ENCODE measurements at places on chromosomes 3 and 15. TPM values are rescaled to one million over a fixed set of nuclear protein-coding genes. Genes with fewer than 3 reads are reported as not detected.

Gene PRSS50
- total RNA-seq = not detected

DNA sequence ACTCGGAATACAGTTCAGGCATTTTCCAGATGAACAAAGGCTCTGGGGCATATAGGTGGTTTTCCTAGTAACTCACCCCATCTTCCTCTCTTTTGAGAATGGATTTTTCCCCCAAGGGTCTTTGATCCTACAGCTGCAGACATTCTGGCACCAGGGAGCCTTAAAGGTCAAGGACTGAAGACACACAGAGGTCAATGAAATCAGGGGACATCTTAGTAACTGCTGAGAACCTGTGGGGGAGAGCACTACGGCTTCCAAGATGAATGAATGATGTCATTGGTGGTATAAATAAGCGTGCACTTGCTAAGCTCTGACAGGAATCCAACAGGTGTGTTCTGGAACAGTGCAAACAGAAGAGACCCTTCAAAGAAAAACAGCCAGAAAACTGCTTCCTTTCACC lies 36.3 kb downstream of the TMEM212 start:
- H3K4me3 ChIP-seq = no peak overlapping the region
- no peaks in the 10 kb centered on the region for H3K36me3 ChIP-seq
- H3K4me1 ChIP-seq = no peaks in the 10 kb centered on the region

GRCh38 chr3:158313338-158313927 lies 203.5 kb downstream of the RSRC1 start:
- no peaks in the 10 kb centered on the region for H3K27me3 ChIP-seq
- no peaks in the 10 kb centered on the region for H3K36me3 ChIP-seq

Gene HESX1
- total RNA-seq = 0.85 TPM

DNA sequence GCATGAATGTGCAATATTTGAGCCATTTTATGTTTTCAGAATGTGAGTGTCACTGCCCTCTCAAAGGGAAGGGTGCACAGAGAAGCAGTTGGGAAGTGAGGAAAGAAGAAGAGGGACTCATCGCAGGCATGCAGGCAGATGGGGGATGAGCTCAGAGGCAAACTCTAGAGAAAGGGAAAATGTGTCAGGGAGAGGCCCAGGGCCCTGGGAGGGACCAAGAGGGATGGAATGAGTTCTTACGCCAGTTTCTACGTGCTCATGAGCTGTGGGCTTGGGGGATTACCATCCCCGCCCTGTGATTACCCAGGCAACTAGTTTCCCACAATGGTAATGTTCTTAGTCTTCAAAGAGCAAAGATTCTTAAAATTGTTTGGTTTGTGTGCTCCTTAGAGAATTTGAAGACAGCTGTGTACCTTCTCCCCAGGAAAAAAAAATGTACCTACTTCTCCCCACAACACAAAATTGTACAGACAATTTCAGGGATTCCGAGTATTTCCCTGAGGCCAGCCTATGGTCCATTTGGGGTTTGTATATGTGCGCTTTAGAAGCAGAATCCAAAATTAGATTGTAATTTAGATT lies 17.8 kb downstream of the GCSAM start:
- no peak overlapping the region for H3K4me3 ChIP-seq
- H3K36me3 ChIP-seq = no peaks in the 10 kb centered on the region
- H3K4me1 ChIP-seq = no peaks in the 10 kb centered on the region
- no peak overlapping the region for H3K27ac ChIP-seq
- H3K27me3 ChIP-seq = no peaks in the 10 kb centered on the region
- DNase-seq = no peak

Gene ISL2
- not detected for total RNA-seq

DNA sequence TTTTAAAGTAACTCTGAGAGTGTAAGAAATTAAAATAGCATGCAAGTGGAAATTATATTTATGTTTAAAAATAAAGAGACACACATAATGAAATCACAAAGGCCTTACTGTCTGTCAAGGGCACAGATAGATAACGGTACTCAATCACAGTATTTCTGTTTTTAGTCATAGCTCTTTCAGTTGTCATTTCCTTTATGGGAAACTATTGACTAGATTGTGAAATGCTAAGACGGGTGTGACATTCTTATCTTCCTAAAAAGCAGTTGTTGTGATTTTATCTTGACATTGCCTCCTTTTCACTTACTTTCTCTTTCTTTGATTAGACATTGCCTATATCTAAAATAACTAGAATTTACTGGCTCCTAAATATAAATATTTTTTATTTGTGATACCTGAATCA lies 100.1 kb upstream of the PLSCR5 start:
- no peak overlapping the region for H3K4me3 ChIP-seq
- no peaks in the 10 kb centered on the region for H3K27me3 ChIP-seq

GRCh38 chr3:187736418-187736871 lies 8.8 kb downstream of the BCL6 start:
- H3K27me3 ChIP-seq = no peaks in the 10 kb centered on the region
- H3K27ac ChIP-seq = peak overlapping the region; percentile 95
- peaks cover 52% of the 10 kb centered on the region for H3K4me1 ChIP-seq
- DNase-seq = peak; percentile 85
- peak overlapping the region; percentile 82 for H3K4me3 ChIP-seq
- H3K36me3 ChIP-seq = no peaks in the 10 kb centered on the region

- peaks cover 23% of the 10 kb centered on the region for H3K4me1 ChIP-seq
- H3K27me3 ChIP-seq = no peaks in the 10 kb centered on the region
- DNase-seq = peak; percentile 41
- H3K36me3 ChIP-seq = no peaks in the 10 kb centered on the region
Observed at GRCh38 chr15:74438721-74439316, 5.1 kb upstream of the SEMA7A start.

Gene KNSTRN
- 22.0 TPM for total RNA-seq

- peaks cover 16% of the 10 kb centered on the region for H3K4me1 ChIP-seq
- DNase-seq = no peak
- no peaks in the 10 kb centered on the region for H3K27me3 ChIP-seq
- H3K36me3 ChIP-seq = peaks cover 91% of the 10 kb centered on the region
- peak overlapping the region; percentile 55 for H3K27ac ChIP-seq
Observed at GRCh38 chr3:12830785-12831156, 10.6 kb downstream of the RPL32 start.

DNA sequence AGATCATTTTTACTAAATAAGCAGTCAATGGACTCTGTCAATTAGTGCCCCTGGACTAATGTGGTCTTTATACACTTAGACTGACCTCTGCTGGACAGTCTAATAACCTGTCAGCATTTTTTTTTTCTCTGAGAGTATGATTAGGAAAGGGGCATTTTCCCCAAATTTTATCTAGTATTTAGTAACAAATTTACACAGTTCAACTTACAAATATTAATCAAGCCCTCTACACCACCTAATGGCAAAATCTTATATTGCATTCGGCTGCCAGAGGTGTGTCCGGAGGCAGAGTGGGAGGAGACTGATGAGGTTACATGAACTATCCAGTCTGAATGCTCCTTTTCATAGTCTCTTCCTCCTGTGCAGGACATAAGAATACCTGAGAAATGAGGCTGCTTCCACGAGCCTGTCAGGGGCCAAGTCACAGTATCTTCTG lies 36.0 kb upstream of the COLQ start:
- H3K4me3 ChIP-seq = no peak overlapping the region
- H3K27me3 ChIP-seq = no peaks in the 10 kb centered on the region
- H3K27ac ChIP-seq = no peak overlapping the region
- no peaks in the 10 kb centered on the region for H3K36me3 ChIP-seq
- DNase-seq = peak; percentile 40

Gene FANCD2
- 0.58 TPM for total RNA-seq

GRCh38 chr15:32091505-32092380 lies 61.4 kb downstream of the CHRNA7 start:
- H3K4me1 ChIP-seq = no peaks in the 10 kb centered on the region
- no peaks in the 10 kb centered on the region for H3K36me3 ChIP-seq
- no peaks in the 10 kb centered on the region for H3K27me3 ChIP-seq

Gene SMCO1
- total RNA-seq = 2.2 TPM

- peaks cover 8% of the 10 kb centered on the region for H3K4me1 ChIP-seq
- no peak overlapping the region for H3K4me3 ChIP-seq
- H3K36me3 ChIP-seq = no peaks in the 10 kb centered on the region
- no peak overlapping the region for H3K27ac ChIP-seq
- no peaks in the 10 kb centered on the region for H3K27me3 ChIP-seq
Observed at GRCh38 chr15:40313531-40314398, 6.0 kb upstream of the PLCB2 start.

- H3K4me1 ChIP-seq = peaks cover 40% of the 10 kb centered on the region
- H3K27me3 ChIP-seq = no peaks in the 10 kb centered on the region
- no peaks in the 10 kb centered on the region for H3K36me3 ChIP-seq
Observed at GRCh38 chr3:177516158-177517011, 319.1 kb upstream of the TBL1XR1 start.

Gene C3orf20
- 0.11 TPM for total RNA-seq

- no peaks in the 10 kb centered on the region for H3K27me3 ChIP-seq
- H3K4me1 ChIP-seq = no peaks in the 10 kb centered on the region
- no peak overlapping the region for H3K4me3 ChIP-seq
- no peak overlapping the region for H3K27ac ChIP-seq
- H3K36me3 ChIP-seq = no peaks in the 10 kb centered on the region
Observed at GRCh38 chr3:86930181-86930580, 60.8 kb downstream of the VGLL3 start.

Gene SAMD7
- total RNA-seq = not detected

DNA sequence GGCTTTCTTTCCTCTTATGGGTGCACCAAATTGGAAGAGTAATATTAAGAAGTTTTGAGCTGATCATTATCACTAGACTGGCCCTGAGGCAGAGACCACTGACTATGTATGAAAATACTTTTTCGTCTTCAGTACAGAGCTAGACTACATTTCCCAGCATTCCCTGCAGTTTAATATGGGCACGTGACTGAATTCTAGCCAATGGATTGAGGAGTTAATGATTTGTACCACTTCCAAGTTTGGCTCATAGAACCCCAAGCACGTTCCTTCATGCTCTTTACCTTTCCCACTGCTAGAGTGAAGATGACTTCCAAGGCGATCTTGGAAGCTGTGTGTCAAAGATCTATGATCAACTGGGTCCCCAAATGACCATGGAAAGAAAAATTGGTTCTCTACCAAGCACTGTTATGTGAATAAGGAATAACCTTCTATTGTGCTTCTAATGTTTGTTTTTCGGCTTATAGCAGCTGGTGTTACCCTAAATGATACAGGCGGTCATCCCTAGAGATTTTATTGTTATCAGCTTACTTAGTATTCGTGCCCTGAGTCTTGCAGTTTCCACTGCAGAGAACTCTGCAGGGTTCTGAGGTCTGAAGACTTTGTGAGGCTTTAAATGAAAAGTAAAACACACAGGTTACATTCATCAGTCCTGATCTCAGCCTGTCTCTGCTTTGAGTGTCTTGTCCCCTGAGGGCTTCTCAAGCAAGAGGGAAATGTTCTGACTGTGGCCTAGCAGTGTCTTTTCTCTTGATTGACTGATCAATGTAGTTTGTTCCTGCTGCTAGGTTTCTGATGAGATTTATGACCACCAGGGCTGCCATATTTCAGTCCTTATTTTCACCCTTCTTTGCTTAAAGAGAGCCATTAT lies 486.8 kb downstream of the PDCD6IP start:
- H3K36me3 ChIP-seq = no peaks in the 10 kb centered on the region
- no peaks in the 10 kb centered on the region for H3K4me1 ChIP-seq
- H3K27me3 ChIP-seq = no peaks in the 10 kb centered on the region
- DNase-seq = no peak
- H3K27ac ChIP-seq = no peak overlapping the region
- H3K4me3 ChIP-seq = no peak overlapping the region

Gene IRAK2
- total RNA-seq = 23.1 TPM

DNA sequence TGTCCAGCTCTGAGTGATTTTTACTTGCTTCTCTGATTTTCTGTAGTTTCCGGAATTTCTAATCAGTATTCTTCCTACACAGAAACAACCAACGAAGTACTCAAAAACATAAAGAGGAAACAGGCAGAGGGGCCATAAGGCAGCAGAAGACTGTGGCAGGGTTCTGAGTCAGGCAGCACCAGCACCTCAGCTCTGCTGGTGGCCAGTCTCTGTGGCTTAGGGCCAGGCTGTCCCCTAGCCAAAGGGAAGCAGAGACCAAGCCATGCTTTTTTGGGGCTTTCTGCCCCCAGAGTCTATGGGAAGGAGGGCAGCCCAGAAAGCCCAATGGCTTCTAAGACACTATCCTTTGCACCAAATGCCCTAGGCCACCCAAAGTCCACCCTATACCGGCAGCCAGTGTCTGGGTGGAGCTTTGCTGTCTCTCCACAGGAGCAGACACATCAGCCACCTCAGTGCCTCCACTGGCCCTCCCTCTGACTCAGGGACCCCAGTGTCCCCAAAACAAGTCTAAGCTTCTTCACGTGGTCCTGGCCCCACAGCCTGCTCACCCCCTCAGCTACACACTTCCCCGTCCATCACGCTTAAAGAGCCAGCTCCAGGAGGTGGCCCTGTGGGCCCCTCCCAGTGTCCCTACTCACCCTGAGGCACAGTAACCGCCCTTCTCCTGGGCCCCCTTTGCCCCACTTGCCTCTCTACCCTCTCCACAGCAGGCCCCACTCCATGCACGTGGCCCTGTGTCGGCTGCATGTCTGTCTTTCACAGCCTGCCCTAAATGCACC lies 46.2 kb downstream of the CCDC12 start:
- no peak overlapping the region for H3K4me3 ChIP-seq
- no peak for DNase-seq
- no peaks in the 10 kb centered on the region for H3K27me3 ChIP-seq
- H3K36me3 ChIP-seq = no peaks in the 10 kb centered on the region
- H3K4me1 ChIP-seq = peaks cover 100% of the 10 kb centered on the region

Gene PAQR5
- not detected for total RNA-seq

- H3K27me3 ChIP-seq = no peaks in the 10 kb centered on the region
- no peak for DNase-seq
- no peaks in the 10 kb centered on the region for H3K4me1 ChIP-seq
Observed at GRCh38 chr3:48756640-48757039, 39.6 kb upstream of the IP6K2 start.

DNA sequence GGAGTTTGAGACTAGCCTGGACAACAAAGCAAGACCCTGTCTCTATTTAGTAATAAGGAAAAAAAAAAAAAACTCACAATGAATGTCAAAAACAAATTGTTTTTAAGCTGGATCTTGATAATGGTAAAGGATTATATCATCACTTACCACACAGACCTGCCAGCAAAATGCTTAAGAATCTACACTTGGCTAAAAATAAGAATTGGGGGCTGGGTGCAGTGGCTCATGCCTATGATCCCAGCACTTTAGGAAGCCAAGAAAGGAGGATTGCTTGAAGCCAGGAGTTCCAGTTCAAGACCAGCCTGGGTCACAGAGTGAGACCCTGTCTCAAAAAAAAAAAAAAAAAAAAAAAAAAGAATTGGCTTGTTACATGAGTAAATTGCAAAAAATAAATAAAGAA lies 31.0 kb downstream of the ACAP2 start:
- no peaks in the 10 kb centered on the region for H3K4me1 ChIP-seq
- H3K27me3 ChIP-seq = no peaks in the 10 kb centered on the region
- H3K27ac ChIP-seq = no peak overlapping the region
- no peak for DNase-seq
- H3K4me3 ChIP-seq = no peak overlapping the region

- H3K4me3 ChIP-seq = no peak overlapping the region
- DNase-seq = no peak
Observed at GRCh38 chr3:125683067-125683829, 88.0 kb upstream of the OSBPL11 start.

DNA sequence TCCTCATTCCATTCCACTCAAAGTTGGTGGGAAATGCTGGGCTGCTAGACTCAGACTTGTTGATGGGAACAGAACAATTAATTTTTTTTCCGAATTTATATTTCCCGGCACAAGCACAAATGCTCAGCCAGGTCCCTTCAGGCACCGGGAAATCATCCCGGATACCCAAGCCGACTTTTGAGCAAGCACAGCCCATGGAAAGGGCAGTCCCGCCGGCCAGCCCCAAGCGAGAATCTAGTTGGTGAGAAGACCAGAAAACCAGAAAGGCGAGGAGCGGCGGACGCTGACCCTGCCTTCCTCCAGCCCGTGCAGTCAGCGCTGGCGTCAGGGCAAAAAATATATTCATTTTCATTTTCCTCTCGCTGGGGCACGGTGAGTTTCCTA lies 763 bp upstream of the ZIC4 start:
- peaks cover 8% of the 10 kb centered on the region for H3K4me1 ChIP-seq
- no peaks in the 10 kb centered on the region for H3K36me3 ChIP-seq
- no peak for DNase-seq
- no peak overlapping the region for H3K27ac ChIP-seq
